ENCODE measurements at places on chromosomes 16 and 17.

DNA sequence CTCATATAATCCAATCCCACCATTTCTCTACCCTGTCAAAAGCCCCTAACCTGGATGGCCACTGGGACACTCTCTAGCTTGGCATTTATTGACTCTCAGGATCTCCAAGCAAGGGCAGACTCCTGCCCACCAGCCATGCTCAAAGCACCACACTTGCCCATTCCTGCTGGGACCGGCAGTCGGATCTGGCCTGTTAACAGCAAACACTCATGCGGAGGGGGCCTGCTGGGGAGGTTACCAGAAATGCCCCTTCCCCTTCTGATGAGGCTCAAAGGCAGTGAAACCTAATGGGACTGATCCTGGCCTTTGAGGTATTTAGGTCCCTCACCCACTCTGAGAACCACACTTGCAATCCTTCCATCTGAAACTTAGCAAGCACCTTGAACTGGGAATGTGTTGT, 6.5 kb upstream of the CCL1 start:
- DNase-seq = no peak

- no peak for DNase-seq
Measured at GRCh38 chr16:50274326-50275097, 8.2 kb downstream of the ADCY7 start.

DNA sequence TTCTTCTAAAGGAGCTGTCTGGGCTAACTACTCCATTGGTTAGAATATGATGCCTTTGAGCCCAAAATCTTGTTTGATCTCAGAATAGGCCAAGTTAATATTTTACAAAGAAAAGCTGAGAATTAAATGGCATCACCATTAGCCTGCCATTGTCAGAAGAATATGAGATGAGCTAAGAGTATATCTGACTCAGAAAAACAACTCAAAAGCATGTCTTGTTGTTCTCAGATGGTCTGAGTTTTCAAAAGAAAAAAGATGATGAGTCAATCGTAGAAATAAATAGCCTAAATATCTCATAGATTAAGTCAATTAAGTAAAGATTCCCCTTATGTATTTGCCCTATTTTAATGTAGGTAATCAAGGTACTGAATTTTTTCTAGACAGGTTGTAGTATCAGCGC, 197.1 kb upstream of the TBX2 start:
- peak; percentile 75 for DNase-seq

- peak; percentile 25 for DNase-seq
Measured at GRCh38 chr16:57509231-57509923, 23.1 kb upstream of the DOK4 start.

DNA sequence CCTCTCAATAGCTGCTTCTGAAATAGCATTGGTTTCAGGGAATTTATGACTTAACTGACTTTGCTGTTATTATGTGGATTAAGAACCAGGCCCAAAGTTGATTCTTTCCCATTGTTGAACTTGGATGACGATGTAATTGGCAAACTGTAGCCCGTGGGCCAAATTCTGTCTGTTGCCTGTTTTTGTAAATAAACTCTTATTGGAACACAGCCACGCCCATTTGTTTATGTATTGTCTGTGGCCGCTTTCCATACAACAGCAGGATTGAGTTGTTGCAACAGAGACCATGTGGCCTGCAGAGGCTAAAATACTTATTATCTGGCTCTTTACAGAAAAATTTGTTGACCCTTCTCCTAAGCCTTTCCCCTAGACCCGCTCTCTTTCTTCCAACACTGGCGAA, 31.6 kb downstream of the NTN1 start:
- DNase-seq = no peak

- peak; percentile 80 for DNase-seq
Measured at GRCh38 chr17:50056217-50056960, 479 bp downstream of the ITGA3 start.

DNA sequence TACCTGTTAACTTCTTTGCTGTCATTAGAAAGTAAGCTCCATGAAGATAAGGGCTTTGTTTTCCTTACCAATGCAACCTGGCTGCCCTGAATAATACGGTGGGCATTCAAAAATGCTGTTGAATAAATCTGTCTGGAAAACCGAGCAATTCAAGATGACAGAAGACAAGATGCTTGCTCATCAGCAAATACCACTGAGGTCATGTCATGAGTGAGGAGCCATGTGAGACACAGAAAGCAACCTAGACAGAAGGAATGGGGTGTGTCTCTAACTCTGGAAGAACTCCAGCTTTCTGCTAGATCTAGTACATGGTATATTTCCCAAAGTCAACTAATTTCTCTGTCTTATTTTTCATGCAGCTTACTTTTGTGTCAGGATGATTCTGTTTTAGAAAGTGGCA, 64.2 kb downstream of the STH start:
- DNase-seq = peak; percentile 96

DNA sequence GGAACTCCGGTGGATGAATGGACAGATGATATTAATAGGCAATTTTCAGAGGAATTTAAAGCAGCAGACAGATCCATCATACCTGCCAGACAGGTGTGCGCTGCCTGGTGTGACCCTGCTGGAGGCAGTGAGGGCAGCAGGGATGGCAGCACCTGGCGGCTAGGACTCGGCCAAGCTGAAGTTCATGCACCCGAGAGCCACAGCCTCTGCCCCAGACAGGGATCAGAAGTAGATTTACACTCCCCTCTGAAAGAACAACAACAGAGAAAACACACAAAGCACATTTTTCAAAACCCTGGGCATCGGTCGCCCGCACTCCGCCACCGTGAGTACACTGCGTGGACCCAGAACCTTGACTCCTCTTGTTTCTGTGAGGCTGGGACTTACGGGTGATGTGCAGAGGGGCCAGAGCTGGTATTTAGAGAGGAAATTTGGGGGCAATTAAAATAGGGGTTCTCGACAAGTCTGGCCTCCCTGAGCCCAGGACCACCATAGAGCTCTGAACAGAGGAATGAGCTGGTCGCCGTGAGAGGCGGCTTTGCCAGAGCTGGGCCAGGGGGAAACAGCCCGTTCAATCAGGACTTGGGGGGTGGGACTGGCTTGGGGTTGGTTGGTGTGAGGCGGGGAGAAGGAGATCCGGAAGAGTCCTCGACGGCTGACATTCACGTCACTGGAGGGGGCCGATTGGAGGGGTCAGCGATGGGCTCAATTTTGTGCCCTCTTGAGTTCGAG, 101.0 kb downstream of the METRNL start:
- no peak for DNase-seq

GRCh38 chr16:70786020-70786755, 14.8 kb downstream of the VAC14 start:
- no peak for DNase-seq

GRCh38 chr16:27169511-27170071, 33.7 kb upstream of the KDM8 start:
- DNase-seq = peak; percentile 83

DNA sequence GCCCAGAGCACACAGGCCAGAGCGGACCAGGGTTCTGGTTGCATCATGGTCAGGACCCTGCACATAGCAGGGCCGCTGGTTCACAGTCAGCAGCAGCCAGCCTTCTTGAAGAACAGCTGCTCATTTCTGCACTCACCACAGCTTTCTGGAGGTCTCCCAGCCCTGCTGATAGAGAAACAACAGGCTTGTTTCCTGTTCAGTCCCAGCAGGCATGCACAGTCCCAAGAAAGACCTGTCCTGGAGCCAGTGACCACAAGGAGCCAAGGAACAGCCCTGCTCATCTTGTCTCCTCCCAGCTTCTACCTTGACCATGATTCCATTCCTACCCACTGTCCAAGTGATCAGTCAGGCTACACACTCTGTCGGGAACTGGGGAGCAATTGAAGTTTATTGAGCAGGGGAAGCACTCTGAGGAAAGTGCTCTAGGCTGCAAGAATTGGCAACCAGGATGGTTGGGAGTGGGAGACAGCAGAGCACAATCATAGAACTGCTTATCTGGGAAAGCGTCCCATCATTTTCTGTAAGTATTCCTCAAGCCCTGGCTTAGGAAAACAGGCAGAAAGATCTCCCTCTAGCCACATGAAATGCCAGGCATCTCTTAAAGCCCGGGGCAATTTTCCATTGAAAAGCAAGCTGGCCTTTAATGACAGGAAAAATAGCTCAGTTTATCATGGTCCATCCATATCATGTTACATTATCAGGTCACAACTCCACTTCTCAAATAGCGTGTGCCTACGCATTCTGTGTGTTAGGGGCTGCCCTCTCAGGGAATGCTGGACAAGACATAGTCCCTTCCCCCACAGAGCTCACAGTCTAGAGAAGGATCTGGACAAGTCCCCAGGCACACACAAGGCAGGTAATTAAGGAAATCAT, 155.4 kb upstream of the FOXF1 start:
- peak; percentile 63 for DNase-seq

GRCh38 chr17:48818361-48818841, 1.4 kb upstream of the TTLL6 start:
- no peak for DNase-seq

DNA sequence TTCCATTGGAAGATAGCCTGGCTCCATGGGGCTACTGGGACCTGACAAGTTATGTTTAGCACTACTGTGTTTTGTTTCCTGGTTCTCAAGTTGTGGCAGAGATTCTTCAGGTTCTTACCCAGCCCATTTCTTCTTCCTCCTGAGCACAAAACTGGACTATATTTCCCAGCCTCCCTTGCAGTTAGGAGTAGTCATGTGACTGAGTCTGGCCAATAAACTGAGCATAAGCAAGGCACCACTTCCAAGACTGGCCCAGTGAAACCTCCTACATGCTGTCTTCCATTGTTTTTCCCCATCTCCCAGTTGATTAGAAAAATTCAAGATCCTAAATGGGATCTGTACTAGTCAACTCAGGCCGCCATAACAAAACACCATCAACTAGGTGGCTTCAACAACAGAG, 28.2 kb upstream of the RBBP6 start:
- no peak for DNase-seq

DNA sequence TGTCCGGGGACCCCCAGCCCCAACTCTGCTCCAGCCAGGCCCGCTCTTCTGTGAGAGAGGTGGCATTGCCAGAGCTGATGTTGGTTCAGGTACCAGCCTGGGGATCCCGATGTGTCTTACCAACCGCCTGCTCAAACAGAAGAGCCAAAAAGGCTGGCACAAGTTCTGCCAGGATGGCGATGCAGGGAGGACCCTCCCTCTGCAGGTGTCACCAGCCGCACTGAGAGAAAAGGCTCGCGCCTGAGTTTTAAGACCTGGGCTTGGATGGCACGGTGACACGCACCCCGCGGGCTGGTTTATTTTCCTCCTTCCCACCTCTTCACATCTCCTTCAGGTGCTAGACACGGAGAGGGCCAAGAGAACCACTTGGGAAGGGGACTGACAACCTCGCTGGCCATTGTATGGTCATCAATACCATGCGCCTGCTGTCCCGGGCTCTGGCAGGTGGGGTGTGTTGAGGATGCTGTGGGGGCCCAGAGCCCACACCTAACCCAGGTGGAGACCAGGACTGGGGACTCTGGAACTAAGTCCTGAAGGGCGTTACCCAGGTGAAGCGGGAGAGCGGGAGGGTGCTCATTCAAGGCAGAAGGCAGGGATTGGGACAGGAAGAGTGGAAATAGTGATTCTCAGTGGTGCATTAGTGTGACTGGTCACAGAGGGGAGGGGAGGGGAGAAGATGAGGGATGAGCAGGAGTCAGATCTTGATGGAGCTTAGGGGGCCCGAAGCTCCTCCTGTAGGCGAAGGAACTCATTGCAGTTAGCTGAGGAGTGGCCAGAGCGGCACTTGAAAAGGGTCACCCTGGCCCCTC, 16.3 kb downstream of the FOXJ1 start:
- peak; percentile 48 for DNase-seq

GRCh38 chr16:48864055-48864454, 254.1 kb upstream of the N4BP1 start:
- no peak for DNase-seq

DNA sequence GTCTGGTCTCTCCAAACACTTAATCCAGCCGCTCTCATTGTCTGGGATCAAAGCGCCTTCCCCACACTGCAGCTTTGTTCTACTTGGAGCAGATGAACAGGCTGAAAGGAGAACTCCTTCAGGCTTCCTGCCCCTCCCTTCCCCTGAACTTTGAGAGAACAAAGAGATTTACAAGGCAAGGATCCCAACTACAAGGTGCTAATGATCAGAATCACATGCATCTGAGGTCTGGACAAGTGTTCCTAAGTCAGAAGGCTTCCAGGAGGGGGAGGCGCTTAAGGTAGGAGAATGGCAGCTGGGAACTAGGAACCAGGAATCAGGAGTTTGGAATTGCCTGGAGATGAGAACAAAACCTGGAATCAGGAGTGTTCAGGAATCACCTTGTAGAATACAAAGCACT, 606.3 kb upstream of the CDH11 start:
- DNase-seq = no peak

DNA sequence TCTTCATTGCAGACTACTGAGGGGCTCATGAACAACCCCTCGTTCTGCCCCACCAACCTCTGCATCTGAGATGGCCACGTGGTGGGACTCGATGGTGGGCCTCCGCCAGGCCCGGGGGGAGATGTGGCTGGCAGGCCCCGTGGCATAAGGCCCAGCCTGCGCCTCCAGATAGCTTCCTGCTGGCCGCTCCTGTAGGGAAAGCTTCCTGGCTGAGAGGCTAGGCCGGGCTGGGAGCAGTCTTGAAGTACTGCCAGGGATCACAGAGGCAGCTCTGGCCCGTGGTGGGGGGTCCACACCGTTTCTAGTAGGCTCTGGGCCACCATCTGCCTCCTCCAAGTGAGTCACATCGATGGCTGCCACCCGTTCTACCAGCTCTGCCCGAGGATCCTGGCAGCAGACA, 7.6 kb downstream of the CAMKK1 start:
- DNase-seq = no peak

DNA sequence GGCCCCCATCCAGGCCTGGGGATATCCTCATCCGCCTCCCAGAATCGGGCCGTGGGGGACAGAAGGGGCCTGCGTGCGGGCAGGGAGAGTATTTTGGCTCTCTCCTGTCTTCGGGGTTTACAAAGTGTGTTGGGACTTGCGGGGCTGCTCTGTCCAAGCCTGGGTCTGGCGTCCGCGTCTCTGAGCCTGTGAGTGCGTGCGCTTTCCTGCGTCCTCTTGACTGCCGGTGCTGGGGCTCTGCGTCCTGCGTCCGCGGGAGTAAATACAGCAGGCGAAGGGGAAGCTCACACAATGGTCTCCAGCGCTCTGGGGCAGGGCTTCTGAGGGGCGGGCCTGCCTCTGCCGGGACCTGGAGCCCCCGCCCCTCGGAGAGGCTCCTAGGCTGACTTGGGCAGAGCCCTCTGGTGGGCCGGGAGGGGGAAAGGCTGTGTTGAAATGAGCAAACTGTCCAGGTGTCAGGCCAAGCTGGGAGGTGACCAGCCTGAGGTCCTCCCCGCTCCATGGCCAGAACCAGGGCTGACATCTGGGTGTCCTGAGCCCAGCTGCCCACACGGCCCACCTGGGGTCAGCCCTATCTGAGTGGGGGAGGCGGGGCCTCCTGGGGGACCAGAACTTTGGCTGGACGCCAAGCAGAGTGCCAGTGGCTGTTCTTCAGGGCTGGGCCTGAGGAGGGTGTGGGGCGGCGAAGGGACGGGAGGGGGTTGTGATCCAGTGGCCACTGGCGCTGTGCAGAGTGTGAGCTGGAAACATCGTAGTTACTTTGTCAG, 233.6 kb downstream of the SEC14L1 start:
- peak; percentile 86 for DNase-seq

- no peak for DNase-seq
Measured at GRCh38 chr16:23183543-23183862, 958 bp downstream of the SCNN1G start.

- DNase-seq = no peak
Measured at GRCh38 chr17:43354371-43354770, 44.4 kb upstream of the ARL4D start.
